ENCODE measurements at places on chromosomes 6 and 20.

DNA sequence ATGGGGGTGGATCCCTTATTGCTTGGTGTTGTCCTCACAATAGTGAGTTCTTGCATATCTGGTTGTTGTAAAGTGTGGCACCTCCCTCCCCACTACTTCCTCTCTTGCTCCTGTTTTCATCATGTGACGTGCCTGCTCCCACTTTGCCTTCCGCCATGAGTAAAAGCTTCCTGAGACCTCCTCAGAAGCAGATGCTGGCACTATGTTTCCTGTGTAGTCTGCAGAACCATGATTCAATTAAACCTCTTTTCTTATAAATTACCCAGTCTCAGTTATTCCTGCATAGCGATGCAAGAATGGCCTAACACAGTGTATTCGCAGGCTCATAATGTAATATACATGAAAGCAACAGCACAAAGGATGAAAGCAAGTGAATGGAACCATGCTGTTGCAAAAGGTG lies 28.4 kb upstream of the ANKRD60 start:
- no peak for DNase-seq

GRCh38 chr6:107692351-107692750 lies 131.8 kb downstream of the SCML4 start:
- no peak for DNase-seq

- peak; percentile 95 for DNase-seq
Measured at GRCh38 chr6:68134796-68135195, 500.3 kb upstream of the ADGRB3 start.

DNA sequence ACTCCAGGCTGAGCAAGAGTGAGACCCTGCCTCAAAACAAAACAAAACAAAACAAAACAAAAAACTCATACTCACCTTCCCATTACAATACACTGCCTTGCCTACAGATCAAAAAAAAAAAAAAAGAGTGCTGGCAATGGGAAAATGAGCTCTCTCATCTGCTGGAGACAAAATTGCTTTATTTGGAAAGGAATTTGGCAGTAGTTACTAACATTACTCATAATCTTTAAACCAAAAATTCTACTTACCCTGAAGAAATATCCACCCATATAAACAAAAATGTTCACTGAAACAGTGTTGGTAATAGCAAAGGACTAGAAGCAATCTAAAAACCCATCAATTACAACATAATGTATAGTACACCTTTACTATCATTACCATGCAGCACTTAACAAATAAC lies 120.4 kb downstream of the RNGTT start:
- peak; percentile 72 for DNase-seq

DNA sequence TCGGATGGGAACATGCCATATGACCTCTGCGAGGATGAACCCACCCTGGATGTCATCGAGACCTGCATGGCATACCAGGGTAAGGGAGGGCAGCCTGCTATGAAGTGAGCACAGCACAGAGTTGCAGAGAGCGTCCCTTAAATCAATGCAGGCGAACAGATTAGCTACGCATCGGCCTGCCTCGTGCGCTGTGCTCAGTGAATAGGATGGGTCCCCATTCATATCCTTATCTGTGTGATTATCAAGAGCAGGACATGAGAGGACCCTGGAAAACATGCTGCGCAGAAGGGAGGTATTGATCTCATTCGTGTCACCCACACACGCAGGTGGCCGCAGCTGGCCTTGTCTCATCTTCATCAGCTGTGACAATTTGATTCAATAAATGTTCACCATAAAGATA lies 25.6 kb upstream of the FAM83D start:
- DNase-seq: no peak

- no peak for DNase-seq
Measured at GRCh38 chr6:110216140-110216539, 35.9 kb downstream of the CDC40 start.

- no peak for DNase-seq
Measured at GRCh38 chr6:3724451-3725144, 26.9 kb downstream of the PXDC1 start.

GRCh38 chr6:79984261-79984660 lies 20.2 kb upstream of the TTK start:
- DNase-seq: peak; percentile 38

DNA sequence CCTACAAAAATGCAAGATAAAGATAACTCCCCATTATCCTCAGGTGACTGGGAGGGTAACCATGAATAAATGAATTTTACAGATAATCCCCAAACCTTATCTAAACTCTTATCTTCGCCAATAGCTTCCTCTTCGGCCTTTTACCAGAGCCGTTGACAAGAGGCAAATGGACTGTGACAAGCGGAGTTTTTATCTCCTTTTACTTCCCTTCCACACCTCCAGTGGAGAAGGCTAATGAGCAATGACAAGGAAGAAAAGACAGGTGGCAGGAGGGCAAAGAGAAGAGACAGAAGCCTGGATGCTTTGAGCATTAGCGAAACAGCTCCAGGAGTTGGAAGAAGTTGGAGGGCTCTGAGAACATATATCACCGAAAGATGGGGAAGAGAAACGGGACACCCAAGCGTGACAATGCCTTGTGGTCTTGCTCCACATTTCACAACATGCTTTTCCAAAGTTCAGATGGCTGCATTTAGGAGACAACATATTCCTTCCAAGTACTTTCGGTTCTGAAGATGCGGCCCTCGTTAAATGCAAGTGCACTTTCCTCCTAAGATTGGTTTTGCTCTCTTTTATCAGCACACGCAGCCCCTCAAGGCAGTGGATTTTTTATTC lies 69.2 kb downstream of the PRDM1 start:
- DNase-seq: no peak

- no peak for DNase-seq
Measured at GRCh38 chr6:119470893-119471542, 121.5 kb upstream of the MAN1A1 start.

DNA sequence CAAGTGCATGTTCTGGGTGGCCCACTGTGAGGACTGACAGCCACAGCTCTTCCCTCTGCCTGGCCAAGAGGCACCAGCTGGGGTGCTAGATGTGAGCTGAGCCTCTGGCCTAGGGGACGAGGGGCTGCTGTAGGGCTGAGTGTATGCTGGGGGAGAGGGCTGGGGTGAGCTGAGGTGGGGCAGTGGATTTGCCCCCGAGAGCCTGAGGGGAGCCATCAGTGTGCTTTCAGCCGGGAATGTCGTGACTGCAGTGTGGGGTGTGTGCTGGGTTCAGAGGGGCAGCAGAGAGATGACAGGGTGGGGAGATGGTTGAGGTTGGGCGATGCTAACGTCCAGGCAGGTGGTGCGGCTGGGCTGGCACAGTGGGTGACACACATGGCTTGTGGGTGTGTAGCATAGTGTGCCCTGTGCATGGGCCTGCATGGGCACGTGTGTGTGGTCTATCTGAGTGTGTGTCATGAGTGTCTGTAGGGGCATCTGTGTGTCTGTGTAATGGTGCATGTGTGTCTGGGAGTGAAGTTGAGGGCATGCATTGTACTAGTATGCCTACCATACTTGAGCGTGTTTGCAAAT lies 46.0 kb upstream of the BLCAP start:
- no peak for DNase-seq

- DNase-seq: peak; percentile 49
Measured at GRCh38 chr20:1291191-1291741, 25.2 kb downstream of the SNPH start.

Data from M059J (cell line).